ENCODE measurements at places on chromosomes 16 and 17.

- no peak for DNase-seq
These were observed 147.0 kb upstream of the RBFOX1 start for GRCh38 chr16:7185689-7186088.

- no peak for DNase-seq
These were observed 17.1 kb downstream of the ST6GALNAC1 start for GRCh38 chr17:76626442-76626841.

DNA sequence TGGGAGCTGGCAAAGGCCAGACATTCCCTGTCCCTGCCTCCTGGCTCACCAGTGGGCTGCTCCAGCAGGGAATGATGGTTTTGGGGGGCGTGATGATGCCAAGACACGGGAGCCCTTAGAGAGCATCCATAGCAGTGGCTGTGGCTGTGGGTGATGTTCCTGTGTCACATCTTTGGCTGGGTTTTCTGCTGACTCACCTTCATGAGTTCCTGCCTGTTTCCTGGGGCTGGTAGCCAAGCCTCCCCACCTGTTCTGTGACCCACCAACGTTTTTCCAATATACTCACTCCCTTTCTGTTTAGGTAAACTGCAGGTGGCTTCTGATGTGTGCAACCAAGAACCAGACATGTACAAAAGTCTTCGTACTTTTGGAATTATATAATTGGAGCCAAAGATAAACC lies 16.5 kb upstream of the NF1 start:
- no peak for DNase-seq

DNA sequence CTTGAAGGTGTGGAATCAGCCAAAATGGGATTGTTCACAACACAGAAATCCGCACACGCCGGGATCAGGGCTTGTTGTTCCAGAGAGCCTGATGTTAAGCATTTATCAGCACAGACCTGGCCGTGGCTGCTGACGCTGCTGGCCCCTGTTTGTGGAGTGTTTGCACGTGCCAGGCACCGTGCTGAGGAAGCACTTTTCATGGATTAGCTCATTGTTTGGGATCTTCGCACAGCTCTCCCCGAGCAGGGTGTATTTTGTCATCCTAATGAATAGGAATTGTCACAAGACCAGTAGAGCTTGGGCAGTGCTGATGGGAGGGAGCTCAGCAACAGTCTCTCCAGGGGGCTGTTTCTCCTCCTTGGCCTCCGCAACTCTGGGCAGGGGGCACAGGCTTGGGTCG lies 160.4 kb upstream of the PLCG2 start:
- no peak for DNase-seq

GRCh38 chr17:8053600-8053999 lies 14.7 kb downstream of the ALOX15B start:
- no peak for DNase-seq

DNA sequence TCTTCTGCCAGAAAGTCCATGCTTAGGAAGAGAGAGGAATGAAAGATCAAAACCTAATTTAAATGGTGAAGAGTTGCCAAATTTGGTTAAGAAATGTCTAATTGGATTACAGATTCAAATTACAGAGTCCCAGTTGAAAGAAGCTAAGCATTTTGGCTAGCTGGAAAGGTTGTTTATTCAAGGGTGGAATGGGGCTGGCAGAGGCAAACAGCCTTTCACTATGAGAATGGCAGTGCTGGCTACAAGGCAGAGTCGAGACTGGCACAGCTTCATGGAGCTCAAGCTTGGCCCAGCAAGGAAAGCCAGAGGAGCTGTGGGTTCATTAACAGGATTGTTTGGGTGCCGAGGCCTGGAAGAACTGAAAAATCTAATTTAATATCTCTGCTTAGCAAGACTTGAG lies 13.6 kb downstream of the MAP3K3 start:
- no peak for DNase-seq

DNA sequence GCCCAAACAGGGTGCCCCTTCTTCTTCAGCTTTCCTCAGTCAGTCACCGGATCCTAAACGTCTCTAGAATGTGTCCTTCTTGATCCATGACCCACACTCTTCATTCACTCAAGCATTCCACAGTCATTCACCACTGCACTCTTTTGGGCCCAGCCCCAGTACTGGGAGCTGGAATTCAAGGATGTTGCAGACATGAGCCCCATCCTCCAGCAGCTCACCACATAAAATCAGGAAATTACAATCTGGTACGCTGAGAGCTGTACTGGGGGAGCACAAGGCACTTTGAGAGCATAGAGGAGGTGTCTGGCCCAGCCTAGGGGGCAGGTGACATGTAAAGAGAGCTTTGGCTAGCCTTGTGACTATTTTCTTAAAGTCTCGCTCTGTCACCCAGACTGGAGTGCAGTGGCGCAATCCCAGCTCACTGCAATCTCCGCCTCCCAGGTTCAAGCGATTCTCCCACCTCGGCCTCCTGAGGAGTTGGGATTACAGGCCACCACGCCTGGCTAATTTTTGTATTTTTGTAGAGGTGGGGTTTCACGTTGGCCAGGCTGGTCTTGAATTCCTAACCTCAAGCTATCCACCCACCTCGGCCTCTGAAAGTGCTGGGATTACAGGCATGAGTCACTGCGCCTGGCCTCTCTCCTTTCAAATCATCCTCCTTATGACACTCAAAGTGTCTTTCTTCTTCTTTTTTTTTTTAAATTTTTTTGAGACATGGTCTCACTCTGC lies 18.7 kb downstream of the CES4A start:
- no peak for DNase-seq

DNA sequence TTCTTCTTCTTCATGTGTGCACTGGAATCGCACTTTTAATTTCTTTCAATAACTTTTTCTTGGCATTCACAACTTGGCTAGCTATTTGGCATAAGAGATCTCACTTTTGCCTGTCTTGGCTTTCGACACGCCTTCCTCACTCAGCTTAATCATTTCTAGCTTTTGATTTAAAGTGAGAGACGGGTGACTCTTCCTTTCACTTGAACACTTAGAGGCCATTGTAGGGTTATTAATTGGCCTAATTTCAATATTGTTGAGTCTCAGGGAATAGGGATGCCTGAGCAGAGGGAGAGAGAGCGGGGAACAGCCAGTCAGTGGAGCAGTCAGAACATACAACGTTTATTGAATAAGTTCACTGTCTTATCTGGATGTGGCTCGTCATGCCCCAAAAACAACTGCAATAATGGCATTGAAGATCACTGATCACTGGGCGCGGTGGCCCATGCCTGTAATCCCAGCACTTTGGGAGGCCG lies 200.3 kb downstream of the SEC14L1 start:
- no peak for DNase-seq
